NCI-H1105 treated with DMSO at 0.1 percent for 48 hours (cell line): ENCODE measurements at places on chromosomes 2 and 18.

GRCh38 chr2:168194784-168195522, 52.4 kb downstream of the STK39 start:
- DNase-seq = no peak

DNA sequence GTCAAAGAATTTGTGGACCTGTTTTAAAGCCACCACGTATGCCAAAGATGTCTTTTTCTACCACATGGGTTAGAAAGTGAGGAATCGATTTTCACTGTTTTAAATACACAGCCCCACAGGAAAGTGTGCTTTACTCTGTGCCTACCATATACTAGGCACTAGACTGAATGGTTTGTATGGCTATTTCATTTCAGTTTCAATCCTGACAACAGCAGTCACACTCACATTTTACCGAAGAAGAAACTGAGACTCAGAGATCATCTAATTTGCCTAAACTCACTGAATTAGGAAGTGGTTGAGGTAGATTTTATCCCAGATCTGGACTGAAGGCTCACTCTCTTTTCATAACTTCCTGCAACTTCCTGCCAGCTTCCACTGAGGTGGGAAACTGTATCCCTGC, 176.4 kb downstream of the ALK start:
- DNase-seq = no peak

GRCh38 chr2:108968619-108969018, 20.4 kb downstream of the EDAR start:
- DNase-seq = no peak

GRCh38 chr2:33535421-33535820, 59.0 kb downstream of the RASGRP3 start:
- no peak for DNase-seq

- DNase-seq = no peak
Measured at GRCh38 chr18:51137891-51138290, 59.6 kb downstream of the MEX3C start.
